Cerebellar cortex (tissue), 1 donor: ENCODE measurements at places on chromosomes 1 and 21.
A peak's percentile ranks its signal among the peaks of the same experiment; 100 is the strongest.

DNA sequence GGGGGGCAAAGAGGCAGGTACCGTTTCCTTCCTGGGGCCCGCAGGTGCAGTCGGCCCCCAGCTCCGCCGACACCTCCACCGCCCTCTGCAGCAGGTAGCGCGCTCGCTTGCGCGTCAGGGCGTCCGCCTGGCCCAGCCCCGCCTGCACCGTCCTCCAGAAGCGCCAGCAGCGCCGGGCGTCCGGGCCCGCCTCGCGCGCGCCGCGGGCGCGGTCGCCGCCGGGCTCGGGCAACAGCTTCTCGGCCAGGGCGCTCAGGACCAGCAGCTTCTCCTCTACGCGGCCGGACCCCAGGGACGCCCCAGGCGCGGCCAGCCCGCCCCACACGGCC lies 863 bp downstream of the TARBP1 start:
- DNase-seq: peak; percentile 55

DNA sequence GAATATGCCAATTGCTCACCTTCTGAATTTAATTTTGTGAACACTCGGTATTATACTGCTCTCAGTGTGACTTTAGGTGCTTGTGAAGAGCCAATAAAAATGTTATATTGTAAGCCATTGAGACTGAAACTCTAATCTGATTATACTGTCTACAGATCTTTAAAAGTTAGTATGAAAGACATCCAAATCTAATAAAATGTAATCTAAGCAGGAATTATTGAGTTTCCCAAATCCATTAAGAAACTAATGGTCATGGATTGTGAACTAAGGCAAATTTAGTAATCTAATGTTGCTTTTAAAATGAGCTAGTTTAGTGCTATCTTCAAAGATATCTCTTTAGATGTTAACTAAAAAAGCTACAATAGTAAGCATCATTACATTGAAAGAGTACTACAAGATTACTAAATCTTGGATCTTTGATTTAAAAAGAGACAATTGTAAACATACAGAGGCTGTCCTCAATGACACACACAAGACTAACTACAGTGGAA lies 1132.4 kb upstream of the B3GALT2 start:
- no peak for DNase-seq

- peak; percentile 82 for DNase-seq
These were observed 705 bp downstream of the UROD start for GRCh38 chr1:45012639-45013278.

DNA sequence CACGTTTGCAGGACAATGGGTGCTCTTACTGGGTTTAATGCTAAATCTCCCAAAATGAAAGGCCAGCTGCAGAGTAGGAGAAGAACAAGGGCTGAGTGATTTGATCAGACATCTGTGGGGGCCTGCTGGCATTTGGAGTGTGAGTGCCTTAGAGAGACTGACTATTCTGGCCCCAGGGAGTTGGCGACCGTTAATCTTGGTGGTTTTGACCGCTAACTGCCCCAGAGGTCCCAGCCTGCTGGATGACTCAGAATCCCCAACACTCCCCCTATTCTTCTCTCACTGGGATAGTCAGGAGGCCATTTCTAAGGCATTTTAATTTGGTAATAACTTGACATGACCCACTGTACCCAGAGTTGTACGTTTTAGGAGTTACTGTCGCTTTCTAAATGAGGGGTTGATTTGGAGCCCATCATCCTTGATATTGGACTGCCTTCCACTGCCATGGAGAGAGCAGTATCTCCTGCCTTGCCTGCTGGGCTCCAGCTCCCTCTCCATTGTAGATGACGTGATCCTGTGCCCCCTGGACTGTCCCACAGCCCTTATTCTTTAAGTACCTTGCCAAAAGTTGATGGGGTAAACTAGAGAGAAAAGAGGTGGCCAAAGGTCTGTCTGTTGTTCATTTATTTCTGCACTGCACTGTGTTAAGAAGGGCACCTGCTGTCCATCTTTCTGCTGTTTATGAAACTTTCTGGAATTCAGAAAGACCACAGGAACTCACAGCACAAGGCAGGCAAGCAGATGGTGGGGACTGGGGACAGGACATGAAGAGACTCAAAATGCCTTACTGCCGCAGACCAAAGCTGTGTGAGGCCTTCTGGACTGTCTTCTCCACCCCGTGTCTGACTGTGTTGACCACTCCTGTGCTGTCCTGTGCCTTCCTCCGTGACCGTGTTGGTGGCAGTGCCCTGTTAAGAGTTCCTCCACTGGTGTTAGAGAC lies 98.2 kb upstream of the ARTN start:
- DNase-seq: no peak

DNA sequence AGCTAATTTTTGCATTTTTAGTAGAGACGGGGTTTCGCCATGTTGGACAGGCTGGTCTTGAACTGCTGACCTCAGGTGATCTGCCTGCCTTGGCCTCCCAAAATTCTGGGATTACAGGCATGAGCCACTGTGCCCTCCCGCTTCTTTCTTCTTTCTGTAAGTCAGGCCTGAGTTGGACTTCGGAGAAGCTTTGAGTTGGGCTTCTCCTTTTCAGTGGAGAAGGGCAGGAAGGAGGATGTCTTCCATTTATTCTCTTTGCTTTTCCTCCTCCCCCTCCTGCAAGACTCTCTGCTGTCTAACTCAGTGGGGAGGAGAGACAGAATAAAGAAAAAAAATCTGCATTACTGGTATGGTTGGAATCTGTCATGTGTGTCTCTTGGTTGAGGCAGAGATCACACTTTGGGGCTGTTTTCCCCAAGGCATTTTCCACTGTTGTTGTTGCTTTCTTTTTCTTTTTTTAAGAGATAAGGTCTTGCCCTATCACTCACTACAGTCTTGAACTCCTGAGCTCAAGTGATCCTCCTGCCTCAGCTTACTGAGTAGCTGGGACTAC lies 13.2 kb upstream of the DEGS1 start:
- DNase-seq: no peak

- DNase-seq: no peak
These were observed 14.4 kb downstream of the NSL1 start for GRCh38 chr1:212777151-212777550.

DNA sequence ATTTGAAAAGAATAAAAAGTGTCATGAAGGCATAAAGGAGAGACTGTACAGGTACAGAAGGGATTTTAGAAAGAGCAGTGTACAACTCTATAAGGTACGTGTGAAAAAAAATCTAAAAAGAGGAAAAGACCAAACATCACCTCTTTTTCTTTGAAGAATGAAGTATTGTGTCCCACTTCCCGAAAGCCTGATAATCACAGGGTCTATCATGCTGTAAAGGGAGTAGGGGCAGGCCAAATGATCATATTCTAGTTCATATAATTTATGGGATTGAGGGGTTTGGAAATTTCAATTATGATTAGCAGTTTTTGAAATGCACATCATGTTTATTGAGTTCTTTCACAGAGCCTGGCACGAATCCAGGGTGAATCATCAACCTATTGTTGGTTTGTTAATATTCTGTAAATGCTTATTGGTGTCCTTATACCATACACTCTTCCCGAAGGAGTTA lies 910 bp upstream of the RERE start:
- DNase-seq: peak; percentile 37

- DNase-seq: no peak
These were observed 9.8 kb upstream of the SSBP3 start for GRCh38 chr1:54415991-54416390.

DNA sequence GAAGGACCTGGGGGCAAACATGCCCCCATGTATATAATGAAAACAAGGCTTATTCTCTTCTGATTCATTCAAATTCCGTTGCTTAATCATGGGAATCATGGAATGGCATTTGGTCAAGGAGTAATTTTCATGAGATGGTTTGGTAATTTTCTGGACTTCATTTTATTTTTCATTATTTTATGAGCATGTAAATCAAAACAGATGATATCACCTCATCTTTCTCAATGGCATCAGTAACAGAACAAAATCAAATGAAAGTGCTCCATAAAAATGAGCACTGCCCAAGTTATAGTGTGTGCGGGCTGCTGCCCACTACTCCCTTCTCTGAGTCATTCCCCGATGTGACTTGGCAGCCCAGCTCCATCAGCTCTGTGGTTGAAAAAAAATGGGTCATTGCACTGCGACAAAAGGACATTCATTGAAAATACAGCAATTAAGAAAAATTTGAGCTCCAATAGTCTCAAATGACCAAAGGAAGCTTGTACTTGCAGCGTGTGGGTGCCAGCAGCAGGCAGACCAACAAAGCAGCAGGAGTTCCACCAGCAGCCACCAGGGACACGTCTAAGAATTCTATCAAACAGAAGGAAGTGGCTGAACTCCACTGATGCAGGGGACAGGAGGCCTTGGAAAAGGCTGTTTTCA lies 84.3 kb upstream of the VAV3 start:
- peak; percentile 17 for DNase-seq

- DNase-seq: no peak
These were observed 109.2 kb downstream of the TTLL7 start for GRCh38 chr1:83889707-83890106.

DNA sequence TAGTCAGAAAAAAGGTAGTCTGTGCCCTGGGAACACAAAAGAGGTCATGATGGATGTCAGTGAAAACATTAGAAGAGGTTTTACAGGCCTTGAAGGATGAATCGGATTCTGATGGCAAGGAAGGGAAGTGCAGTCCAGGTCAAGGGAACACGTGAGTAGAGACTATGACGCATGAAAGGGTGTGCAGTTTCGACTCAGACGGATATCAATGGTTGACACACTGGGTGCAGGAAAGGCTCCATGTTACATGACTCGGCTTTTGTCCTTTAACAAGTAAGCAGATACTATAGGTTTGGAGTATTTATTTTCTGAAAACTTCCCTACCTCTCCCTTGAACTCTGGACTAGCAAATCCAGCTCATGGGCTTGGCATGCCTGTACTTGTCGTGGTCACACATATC lies 55.3 kb downstream of the SEC16B start:
- DNase-seq: no peak

DNA sequence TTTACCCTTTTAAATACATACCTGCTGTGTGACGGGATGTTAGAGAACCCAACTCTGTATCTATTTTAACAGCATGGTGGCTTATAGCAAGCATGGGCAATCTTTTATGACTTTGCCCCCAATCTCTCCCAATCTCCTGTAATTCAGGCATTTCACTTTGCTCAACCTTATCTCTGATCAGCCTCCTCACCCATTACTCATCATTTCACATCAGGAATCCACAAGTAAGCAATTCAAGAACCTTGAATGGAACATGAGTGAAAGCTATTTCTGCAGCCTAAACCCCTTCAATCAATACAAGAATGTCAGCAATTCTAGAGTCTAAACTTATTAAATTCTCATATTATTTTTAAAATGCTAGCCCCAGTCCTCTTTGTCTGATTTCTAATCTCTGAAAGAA lies 199.8 kb downstream of the ST6GALNAC3 start:
- DNase-seq: no peak

DNA sequence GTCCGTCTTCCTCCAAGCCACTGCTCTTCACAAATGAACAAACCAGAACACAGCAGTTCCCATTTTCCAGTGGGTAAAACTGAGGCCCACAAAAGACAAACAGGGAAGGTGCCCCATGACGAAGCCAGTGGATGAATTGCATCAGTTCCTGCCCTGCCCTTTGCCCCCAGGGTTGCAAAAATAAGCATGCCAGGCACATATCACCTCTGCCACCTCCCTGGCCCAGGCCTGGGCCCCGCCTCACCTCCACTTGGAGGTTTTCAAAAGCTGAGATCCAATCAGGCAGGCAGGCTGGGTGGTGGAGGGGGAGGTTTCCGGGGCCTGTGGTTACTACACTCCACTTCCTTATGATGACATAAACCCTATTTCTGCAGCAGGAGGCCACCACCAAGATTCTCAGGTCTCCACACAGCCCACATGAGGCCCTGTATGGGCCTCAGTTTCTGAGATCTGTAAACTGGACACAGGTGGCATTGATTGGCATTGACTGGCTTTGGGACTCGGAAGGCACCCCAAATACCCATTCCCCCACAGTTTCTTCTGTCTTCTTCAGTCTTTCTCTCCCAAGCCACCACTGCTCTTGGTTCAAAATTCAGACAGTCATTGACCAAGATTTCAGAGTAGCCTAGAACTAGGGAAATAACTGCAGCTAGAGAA lies 4.1 kb downstream of the KIF21B start:
- DNase-seq: no peak

DNA sequence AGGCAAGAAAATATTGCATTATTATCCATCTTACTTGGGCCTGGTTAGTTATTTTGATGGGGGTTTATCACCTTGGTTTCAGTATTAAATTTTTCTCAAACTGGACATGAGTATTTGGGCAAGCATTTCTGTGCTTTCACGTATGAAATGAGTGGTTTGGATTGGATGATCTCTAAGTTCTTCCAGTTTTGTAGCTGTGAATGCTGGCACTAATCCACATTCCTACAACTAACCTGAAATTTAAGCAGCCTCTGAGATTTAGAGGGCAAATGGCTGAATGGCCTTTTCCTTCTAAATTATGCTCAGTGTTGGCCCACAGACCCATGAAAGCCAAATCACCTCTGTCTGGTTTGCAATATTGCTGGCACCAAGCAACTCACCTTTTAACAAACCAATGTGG lies 475.0 kb upstream of the B3GALT2 start:
- DNase-seq: no peak

DNA sequence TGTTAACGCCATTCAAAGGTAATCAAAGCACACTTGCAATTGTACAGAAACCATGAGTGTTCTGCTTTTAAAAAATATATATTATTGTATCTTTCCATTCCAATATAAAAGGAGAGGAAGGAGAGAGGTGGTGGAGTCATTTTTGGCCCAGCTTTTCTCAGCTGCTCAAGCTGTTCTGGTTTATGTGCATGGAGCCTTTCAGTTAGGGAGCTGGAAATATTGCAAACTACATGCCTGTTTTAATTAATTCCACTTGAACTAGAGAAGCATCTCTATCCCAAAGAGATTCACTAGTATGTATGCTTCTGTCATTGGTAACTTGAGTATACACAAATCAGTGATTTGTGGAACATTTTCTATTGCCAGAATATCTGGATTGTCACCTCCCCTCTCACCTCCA lies 28.5 kb upstream of the C1orf105 start:
- DNase-seq: peak; percentile 60

DNA sequence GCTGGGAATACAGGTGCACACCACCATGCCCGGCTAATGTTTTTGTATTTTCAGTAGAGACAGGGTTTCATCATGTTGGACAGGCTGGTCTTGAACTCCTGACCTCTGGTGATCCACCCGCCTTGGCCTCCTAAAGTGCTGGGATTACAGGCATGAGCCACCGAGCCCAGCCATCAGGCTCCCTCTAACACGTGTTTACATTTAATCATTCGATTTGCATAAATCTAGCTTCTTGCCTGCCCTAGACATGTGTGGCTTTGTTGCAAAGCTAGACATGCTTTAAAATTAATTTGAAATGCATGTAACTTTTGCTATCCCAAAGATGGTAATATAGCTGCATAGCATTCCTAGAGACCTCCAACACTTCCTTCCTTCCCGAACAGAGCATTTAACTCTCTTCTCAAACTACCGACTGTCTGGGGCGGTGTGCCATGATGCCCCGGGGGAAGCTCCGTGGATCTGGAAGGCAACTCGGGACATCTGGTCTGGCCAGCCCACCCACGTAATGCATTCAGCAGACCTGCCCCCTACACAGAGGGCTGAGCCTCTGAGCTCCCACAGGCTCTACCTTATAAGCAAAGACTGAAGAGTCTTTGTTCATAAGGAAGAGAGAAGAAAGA lies 34.6 kb upstream of the NID1 start:
- DNase-seq: no peak
